ENCODE measurements at places on chromosomes 4 and X.

DNA sequence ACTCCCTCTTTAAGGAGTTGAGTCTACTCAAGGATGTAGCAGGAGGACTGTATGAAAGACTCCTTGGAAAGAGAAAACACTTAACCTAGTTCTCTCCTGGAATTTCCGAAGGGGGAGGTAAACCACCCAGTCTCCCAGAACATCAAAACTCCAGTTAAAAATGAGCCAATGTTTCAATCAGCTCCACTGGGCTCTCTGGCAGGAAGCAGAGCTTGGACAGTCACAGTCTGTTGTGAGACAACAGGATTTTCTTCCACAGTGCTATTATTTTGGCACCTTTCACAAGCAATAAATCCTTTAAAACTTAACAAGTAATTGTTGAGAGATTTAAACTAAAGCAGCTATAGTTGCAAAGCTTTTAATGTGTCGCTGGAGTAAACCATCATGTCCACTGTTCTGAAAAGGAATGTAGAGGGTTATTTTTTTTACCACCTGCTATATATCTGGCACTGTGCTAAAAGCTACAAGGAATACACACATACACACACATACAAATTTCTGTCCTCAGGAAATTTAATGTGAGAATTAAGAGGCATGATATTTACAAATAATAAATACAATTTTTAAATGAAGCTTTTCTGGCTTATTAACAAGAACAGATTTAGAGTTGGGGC, 229.2 kb upstream of the INTU start:
- no peak for DNase-seq

GRCh38 chr4:115332078-115332477, 218.7 kb upstream of the NDST4 start:
- DNase-seq: no peak

DNA sequence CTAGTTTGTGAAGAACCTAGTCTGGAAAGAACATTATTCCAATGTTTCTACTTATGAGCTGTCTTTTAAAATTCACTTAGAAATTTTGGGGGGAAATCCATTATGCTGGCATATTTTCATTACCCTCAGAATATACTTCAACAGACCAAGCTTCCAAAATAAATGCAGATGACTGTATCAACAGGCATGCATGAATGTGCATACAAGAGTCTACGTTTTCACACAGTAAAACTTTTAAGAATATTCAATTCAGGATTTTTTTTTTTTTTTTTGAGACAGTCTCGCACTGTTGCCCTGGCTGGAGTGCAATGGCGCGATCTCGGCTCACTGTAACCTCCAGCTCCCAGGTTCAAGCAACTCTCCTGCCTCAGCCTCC, 49.7 kb downstream of the ABCG2 start:
- DNase-seq: no peak

DNA sequence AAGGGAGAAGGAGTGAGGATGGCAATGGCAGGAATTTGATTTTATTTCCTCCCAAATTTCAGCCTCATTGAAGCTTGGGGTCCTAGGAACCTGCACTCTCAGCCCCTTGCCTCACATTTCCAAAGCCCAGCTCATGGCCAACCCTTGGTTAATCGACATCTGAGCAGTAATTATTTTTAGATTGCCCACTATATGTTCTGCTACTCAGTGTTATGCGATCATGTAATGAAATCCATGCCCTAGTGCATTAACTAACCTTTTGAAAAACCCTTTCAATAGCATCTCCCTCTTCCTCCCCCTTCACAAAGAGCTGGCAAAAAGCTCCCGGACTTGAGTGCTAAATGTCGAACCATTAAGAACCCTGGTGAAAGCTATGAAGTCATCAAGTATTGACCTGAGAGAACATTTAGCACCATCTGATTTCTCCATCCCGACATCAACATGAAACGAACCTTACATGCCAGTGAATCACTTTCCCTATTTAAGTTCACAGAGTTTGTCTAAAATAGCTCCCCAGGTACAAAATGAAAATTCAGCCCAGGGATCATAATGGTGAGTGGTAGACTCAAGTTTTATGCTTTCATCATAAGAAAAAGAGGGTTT, 59.2 kb upstream of the RPS6KA3 start:
- no peak for DNase-seq

DNA sequence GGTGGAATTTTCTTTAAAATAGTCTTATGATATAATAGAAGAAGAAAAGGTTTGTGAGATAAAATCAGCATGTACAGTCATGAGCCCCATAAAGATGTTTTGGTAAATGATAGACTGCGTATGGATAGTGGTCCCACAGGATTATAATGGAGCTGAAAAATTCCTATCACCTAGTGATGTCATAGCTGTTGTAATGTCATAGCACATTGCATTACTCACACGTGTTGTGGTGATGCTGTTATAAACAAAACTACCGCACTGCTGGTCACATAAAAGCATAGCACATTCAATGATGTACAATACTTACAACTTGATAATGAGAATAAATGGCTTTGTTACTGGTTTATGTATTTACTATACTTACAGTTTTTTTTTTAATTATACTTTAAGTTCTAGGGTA, 715.2 kb upstream of the HTR2C start:
- no peak for DNase-seq
